ENCODE measurements at places on chromosomes 16 and 17. TPM values are rescaled to one million over a fixed set of nuclear protein-coding genes. Genes with fewer than 3 reads are reported as not detected.

The PDIA2 gene
- 2.1 TPM for total RNA-seq

The RNF227 gene
- total RNA-seq = 1.2 TPM

The GGA2 gene
- total RNA-seq = 42.6 TPM

The TMEM101 gene
- 25.9 TPM for total RNA-seq

The TPSD1 gene
- total RNA-seq = 2.8 TPM

Data from left colon (tissue), 2 donors.